ENCODE measurements at places on chromosomes 5 and 9. TPM values are rescaled to one million over a fixed set of nuclear protein-coding genes. Genes with fewer than 3 reads are reported as not detected.

DBH gene
- total RNA-seq, result not detected

SLC9A3 gene
- total RNA-seq, result 1.9 TPM

GABRA6 gene
- total RNA-seq, result not detected

TEX48 gene
- not detected for total RNA-seq

SOHLH1 gene
- not detected for total RNA-seq

SLC6A7 gene
- total RNA-seq, result not detected

SMIM32 gene
- total RNA-seq, result not detected

ENTPD2 gene
- total RNA-seq, result not detected

IPPK gene
- total RNA-seq, result 12.2 TPM

ADGRD2 gene
- not detected for total RNA-seq

CDKN2B gene
- total RNA-seq, result 16.4 TPM

MAMDC2 gene
- 0.33 TPM for total RNA-seq

IL4 gene
- total RNA-seq, result not detected

C9 gene
- under 0.01 TPM for total RNA-seq
